ENCODE measurements at places on chromosomes 11 and 22.
A peak's percentile ranks its signal among the peaks of the same experiment; 100 is the strongest.

- DNase-seq, result peak; percentile 60
Observed at GRCh38 chr11:125381499-125382044, 114.5 kb downstream of the FEZ1 start.

DNA sequence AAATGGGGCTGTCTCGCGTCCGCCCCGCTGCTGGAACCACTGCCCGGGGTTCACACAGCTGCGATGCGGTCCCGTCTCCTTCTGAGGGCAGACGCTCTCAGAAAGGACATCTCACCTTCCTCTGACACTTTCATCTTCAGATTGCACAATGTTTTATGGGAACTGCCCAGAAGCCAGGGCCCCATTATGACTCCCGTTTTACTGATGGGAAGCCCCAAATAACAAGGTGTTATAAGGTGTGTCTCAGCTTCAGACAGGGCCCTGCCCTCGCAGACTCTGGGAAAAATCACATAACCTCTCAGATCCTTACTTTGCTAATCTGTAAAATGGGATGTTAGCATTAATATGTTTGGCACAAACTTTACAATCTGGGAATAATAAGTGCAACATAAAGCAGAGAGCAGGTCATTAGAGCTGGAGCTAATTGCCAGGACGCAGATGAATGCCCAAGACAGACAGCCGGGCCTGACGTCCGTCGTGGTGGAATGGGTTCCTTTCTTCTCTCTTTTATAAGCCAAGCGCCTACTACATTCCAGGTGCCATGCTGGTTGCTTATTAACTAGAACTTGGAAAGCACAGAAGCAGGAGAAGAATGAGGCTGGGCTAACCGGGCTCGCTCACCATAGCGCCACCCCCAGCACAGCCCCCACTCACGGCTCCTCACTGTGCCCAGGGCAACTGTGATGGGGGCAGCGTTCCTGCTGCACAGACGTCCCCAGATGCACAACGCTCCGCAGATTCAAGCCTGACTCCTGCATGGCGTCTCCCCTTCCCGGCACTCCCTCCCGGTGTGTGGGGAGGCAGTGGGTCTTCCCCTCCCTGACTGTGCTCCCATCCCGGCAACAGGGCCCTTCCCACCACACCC lies 43.8 kb downstream of the TRMU start:
- DNase-seq, result no peak

DNA sequence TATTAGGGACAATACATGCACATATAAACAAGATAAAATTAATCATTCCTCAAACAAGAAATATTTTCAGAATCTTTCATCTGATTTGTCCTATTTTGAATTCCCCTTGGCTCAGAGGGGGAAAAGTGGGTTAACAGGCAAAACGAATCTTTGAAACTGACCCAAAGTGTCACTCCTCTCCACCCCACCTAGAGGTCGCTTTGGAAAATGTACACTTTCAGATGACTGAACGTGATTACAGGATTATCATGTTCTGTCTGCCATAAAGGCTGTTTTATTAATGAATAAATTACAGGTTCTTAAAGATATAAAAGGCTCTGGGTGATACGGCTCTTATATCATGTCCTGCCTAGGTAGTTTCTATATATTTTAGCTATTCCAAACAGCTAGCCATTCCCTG lies 1735.0 kb downstream of the LRRC4C start:
- DNase-seq, result no peak

- peak; percentile 79 for DNase-seq
Observed at GRCh38 chr11:68257477-68258362, 14.1 kb downstream of the C11orf24 start.

DNA sequence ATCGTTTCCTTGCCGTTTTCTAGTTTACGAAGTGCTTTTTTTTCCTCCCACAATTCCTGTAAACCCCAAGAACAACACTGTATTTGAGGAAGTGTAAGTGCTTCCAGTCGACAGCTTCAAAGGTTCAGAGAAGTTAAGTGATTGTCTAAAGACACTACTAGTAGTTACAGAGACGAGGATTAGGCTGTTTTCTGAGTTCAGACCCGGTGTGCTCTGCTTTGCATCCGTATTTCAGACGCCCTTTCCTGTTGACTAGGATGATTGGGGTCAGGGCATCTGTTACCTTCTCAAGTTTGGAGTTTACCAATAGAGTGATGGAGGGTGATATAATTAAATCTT lies 430 bp downstream of the CLP1 start:
- no peak for DNase-seq

DNA sequence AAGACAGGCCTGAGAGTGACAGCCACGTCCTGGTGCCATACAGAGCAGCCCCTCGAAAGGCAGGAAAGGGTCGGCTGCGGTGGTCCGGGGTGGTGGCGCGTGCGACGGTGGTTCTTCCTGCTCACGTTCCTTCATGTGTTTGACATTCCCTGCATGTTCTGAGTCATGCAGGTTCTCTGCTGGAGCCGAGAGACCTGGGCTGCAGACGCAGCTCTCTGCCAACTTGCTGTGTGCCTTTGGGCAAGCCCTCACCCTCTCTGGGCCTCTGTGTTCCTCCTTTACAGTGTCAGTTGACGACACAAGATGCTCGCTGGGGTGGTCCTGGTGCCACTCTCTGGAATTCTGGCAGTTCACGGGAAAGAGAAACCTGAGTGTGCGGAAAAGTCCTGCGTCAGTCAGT lies 12.0 kb downstream of the ARHGAP8 start:
- DNase-seq, result no peak

DNA sequence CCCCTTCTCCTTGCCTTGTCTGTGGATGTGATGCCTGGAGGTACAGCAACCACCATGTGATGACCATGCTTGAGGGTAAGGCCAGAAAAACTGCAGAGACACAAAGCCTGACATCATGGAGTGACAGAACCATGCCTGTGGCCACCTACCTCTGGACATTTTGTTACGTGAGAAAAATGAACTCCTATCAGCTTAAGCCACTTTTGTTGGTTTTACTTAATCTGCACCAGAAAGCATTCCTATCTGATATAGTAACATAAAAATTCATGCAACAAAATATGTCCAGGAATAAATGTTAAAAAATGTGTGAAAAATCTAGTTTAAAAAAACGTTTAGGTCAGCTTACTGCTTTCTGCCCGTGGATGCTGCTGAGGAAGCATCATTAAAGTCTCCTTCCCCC lies 42.6 kb upstream of the P4HA3 start:
- DNase-seq, result no peak

DNA sequence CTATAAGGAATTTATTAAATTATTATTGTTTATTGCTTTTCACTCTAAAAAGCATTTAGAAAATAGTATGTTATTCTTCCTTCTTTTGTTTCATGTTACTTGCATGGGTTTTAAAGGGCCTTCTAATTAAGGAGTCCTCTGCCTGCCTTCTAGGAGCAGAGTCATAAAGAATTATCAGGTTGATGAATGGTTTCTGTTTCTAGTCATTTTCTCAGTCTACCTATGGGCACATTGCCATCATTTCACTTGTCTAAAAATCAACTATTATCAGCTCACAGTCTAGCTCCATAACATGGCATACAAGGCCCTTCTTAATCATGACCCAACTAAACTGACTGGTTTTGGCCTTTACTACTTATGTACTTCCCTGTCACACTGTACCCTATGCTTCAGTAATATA lies 16.2 kb downstream of the DYNC2H1 start:
- no peak for DNase-seq

GRCh38 chr11:69657456-69657910 lies 16.5 kb downstream of the CCND1 start:
- no peak for DNase-seq

DNA sequence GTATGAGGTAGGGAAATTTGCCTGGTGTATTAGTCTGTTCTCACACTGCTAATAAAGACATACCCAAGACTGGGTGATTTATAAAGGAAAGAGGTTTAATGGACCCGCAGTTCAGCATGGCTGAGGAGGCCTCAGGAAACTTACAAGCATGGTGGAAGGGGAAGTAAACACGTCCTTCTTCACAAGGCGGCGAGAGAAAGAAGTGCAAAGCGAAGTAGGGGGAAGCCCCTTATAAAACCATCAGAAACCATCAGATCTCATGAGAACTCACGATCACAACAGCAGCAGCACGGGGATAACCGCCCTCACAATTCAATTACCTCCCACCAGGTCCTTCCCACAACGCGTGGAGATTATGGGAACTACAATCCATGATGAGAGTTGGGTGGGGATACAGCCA lies 12.0 kb upstream of the RFPL2 start:
- no peak for DNase-seq

GRCh38 chr11:43135966-43136534 lies 175.7 kb upstream of the API5 start:
- DNase-seq, result no peak

DNA sequence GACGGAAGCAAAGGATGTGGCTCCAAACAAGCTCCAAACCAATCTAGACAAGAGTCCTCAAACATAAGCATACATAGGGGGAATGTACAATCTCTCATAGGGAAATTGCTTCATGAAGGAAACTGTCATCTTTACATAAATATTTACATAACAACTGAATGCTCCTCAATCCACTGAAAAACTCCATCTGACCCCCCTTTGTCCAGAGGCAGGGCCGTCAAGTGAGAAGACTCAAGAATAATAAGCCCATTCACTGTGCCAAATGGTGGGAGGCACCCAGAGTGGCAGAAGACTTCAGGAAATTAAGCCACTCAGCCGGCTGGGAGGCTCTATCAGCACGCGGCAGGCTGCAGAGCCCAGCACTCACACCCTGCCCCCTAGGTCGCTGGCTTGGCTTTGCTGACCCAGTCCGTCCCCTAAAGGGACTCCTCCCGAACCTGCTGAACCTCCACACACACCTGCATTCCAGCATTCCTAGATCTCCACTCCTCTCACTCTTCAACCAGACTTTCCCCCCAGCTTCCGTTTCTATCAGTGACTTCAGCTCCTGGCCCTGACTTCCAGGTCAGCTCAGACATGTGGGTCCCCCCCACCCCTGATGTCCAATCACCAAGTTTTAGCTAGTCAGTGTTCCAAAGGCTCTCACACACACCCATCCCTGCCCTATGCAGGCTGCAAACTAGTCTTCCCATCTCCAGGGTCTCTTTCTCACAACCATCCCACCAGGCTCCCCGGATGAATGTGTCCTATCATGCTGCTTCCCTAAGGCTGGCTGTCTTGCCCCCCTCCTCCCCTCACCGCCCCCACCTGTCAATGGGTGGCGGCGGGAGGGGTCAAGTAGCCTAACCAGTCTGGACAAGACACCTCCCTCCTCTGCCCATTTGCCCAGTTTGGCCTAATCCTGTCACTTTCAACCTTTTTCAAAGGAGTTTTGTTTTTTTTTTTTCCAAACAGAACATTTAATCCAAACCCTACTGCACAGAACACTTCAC lies 11.3 kb downstream of the VPS37C start:
- DNase-seq, result no peak

- no peak for DNase-seq
Observed at GRCh38 chr11:120659076-120659475, 147.5 kb downstream of the GRIK4 start.

DNA sequence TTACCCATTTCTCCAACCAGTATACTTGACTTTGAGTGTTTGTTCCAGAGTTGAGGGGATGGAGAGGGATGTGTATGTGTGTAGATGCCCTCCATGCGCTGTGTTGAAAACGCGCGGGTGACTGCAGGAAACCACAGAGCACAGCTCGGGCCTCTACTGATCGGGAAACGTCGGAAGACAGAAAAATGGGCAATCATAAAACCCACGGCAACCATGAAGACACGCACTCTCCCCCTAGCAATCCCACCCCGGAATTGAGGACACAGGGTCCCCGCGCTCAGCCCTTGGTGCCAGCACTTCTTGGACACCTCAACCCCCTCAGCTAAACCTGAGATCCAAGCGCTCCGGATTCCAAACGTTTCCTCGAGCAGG lies 251 bp upstream of the UQCC3 start:
- DNase-seq, result no peak

DNA sequence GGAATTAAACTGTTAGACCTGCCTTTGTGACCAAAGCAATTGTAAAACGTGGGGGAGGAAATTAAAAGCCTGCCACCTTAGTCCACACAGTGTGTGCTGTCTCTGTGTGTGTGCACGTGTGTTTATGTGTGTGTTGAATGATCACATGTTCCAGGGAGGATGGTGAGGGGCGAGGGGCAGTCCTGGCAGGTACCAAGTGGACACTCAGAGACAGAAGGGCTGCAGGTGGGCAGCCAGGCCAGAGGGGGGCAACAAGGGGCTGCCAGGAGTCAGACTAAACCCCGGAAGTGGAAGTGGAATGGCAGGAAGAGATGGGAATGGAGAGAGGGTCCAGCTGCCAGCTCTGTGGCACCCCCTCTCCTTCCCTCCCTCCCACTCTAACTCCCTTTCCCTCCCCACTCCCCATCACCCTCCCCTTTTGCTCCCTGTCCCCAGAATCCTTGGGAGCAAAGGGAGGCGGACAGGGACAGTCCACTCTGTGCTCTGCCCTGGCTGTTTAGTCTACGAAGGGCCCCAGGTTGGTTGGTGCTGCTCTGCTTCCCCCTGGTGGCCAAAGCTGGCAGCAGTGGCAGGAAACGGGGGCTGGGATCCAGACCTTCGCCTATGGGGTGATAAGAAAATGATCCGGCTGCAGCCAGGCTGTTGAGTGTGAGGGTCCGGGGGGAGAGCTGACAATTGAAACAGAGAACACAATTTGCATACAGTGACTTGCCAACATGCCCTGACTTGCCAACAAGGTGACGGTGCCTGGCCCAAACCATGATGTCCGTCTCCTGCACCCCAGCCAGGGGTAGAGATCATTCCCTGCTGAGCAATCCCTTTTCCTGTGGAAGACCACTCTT lies 24.4 kb downstream of the P2RY2 start:
- DNase-seq, result no peak

DNA sequence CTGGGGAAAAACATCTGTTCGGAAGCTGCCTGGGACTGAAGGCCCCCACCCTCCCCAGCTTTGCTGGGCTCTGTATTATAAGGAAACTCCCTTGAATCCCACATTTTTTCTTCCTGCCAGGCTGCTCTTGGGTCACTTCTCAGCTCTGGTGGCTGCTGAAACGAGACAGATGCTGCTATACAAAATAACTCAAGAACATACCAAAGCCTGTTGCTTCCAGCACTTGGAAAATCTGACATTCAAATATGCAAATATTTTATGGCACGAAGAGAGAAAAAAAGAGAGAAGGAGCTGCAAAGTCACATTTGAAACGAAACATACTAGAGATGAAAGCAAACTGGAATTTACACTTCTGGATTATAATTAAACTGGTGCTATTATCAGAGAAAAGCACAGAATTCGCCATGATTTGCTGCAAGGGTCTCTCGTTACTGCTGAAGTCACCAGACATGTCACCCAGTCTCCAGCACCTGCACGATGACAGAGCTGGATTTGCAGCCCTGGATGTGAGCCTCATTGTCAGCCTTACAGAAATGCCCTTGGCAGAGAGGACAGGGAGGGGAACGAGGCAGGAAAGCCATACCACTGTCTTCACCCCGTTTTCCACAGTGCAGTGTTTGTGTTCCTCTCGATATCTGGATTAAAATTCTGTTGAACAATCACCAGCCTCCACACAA lies 47.9 kb upstream of the IGSF9B start:
- no peak for DNase-seq

DNA sequence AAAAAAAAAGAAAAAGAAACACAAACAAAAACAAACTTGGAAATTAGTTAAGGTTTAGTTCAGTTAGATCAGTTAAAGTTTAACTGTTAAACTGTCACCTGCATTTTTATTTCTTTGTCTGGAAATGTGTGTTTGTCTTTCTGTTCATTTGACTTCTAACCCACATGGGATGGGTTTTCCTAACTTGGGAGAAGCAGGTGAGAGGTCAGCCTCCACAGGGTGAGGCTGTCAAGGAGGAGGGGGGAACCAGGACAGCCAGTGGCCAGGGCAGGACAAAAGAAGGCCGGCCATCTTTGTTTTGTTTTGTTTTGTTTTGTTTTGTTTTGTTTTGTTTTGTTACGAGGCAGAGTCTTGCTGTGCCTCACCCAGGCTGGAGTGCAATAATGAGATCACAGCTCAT lies 13.4 kb upstream of the GCAT start:
- no peak for DNase-seq

Data from nucleus accumbens (tissue), 56 donors.